Stimulated activated CD4-positive, alpha-beta T cell treated with anti-CD3 and anti-CD28 coated beads, TNF-alpha, amount 100 ng/mL, for 1 hour (primary cell): ENCODE measurements at places on chromosomes 7 and 10.

DNA sequence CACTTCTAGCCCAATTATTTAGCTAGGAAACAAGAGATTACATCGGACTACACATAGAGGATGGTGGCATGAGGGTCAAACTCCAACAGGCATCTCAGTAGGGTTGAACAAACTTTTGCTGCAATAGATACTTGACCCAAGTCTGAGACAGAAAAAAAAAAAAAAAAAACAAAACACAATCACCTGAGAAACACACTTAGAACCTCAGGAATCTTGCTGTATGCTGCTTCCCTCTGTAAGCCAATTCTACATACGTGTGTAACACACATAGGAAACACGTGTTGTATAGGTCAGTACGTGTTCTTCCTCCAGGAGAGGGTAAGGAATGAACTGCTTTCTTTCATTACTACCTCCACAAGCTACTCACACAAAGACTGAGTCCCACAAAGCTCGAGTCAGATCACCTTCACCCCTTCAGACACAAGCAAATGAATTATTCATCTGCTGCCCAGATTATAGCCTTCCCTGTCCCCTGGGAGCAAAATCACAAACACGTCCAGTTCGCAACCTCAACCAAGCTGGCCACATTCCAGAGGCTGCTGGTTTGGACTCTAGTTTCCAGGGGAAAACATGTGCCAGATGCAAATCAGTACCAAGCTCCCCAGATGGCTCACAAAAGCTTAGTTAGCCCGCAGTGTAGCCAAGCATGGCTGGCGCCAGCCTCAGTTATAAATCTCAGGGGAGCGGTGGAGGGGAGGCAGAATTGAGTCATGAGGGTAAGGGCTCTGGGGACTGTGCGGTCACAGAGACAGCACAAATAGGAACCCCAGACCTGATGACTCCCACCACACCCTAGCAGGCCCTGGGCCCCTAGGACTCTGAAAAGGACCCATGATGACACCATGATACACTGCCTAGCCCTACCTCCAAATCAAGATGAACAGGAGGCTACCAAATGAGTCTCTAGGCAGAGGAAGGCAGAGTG lies 15.1 kb downstream of the PSAP start:
- no peak for DNase-seq

- DNase-seq = no peak
Observed at GRCh38 chr10:63549810-63550209, 28.6 kb downstream of the REEP3 start.

GRCh38 chr10:44805466-44806210 lies 105.5 kb upstream of the TMEM72 start:
- no peak for DNase-seq

GRCh38 chr10:131980761-131981428 lies 828 bp downstream of the BNIP3 start:
- DNase-seq = no peak

GRCh38 chr10:14179251-14179650 lies 151.5 kb downstream of the FRMD4A start:
- DNase-seq = no peak

DNA sequence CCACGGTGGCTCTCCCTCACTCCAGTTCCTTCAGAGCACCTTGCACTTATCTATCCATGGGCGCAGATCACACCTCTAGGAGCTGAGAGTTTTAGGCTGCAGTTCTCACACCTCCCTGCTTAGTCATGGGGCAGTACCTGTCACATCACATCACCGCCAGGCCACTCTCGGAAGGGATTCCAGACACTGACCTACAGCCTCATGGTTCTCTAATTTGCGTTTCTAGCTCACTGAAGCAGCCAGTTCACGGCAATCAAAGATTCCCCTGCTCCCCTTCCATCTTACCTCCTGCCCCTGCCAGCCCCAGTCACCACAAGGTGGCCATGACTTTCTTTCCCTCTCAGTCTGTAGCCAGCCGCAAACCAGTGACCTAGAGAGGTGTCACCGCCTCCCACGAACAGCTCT lies 34.2 kb downstream of the ADRB1 start:
- DNase-seq = no peak

DNA sequence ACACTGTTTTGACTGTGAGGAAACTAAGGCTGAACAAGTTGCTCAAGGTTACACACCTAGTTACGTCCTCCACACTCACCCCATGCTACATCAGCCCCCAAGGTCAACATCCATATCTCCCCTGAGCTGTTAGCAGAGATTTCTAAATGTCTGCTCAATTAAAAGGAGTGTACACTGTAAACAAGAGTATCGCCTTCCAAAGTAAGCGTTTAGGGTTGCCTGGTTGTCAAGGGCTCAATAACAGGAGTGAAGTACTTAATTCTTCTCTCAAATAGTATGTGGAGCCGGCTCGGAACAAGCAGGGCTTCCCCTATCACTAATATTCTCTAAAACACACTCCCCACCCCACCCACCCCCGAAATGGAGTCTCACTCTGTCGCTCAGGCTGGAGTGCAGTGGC lies 412.8 kb upstream of the GALNT17 start:
- DNase-seq = no peak

DNA sequence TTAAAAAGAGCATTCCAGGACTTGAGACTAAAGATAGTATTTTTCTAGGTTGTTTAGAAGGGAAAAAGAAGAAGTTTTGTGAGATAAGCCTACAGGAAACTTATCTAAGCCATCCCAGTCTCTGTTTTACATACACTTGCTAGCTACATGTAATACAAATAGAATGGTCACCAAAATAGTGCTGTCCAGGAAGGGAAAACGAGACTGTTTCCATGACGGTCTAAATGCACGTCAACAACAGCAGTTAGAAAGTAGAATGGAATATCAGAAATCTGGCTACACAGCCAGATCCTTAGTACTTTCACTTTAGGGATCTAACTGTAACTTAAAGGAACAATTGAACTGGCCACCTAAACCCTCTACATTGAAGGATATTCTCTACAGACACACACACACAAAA lies 117.6 kb downstream of the TSPAN12 start:
- DNase-seq = no peak

DNA sequence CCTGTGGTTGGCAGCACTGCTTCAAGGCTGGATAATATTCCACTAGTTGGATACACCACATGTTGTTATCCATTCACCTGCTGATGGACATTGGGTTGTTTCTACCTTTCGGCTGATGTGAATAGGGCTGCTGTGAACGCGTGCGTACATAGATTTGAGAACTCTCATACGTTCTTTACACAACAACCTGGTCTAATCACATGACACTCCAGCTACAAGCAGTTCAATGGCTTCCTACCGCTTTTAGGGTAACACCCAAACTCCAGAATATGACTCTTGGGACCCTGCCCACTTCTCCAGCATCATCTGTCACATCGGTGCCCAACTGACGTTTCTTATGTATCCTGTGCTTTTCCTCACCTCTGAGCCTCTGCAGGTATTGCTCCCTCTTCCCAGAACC lies 114.6 kb downstream of the ABLIM1 start:
- DNase-seq = no peak

GRCh38 chr10:101675115-101675514 lies 19.9 kb downstream of the FBXW4 start:
- DNase-seq = no peak
